Activated gamma-delta T cell treated with Interleukin-2 at 50 U/mL for 16 hours (primary cell): ENCODE measurements at places on chromosomes 5 and 9.

- DNase-seq: no peak
Observed at GRCh38 chr5:82912462-82912861, 164.7 kb downstream of the TMEM167A start.

DNA sequence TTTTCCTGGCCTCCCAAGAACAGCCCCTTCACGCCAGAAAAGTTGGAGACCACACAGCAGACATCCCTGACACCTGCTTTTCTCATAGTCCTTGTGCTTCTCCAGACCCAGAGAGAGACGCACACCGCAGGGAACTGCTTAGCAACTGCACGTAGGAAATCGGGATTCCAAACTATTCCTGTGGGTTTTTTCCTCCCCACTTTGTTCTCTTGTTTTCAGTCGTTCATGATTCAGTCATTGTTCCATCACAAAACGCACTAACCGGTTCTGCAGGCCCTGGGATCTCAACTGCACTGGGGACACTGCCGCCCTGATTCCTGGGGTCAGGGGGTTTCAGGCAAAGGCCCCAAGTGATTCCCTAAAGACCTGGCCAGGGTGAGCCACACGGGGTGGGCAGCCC is 588.0 kb upstream of the KLF4 start:
- DNase-seq: no peak

GRCh38 chr9:133635098-133635497 is 1.1 kb upstream of the DBH start:
- DNase-seq: no peak

GRCh38 chr5:107805824-107806223 is 135.1 kb upstream of the EFNA5 start:
- no peak for DNase-seq

DNA sequence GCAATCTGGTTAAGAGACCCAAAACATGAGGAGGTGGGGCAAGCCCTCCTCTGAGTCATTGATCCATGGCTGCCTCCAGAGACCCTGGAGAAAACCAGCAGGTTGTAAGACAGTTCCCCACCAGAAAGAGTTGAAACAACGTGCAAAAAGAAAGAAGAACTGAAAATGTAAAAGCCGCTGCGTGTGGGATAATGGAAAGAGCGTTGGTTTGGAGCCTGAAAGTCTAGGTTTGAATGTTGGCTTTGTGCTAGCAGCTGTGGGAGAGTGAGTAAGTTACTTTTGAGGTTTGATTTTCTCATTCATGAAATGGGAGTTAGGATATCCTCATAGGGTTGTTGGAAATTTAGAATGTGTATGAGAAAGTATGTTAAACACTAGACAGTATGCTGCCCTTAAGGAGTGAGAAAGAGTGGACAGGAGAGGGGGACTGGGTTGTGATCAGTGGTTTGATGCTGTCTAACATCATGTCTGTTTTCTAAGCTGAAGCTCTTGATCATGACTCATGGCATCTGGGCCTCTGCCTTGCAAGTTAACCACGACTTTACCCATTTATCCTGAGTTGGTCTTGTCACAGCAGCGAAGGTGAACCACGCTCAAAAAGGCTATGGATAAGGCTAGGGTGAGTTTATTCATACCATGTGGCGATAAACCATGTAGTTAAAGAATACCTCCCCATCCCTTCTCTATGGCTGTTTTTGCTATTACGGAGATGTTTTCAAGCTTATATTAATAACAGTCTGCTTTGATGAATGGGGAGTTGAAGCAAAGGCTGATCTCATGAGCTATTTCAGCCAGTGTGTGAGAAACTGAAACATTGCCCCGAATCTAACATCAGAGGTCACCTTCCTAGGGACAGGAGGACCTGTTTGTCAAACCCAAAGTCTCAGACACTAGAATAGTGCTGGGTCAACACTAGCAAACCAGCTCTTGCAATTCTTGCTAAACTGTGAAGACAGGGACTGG is 41.3 kb downstream of the ZNF366 start:
- no peak for DNase-seq

DNA sequence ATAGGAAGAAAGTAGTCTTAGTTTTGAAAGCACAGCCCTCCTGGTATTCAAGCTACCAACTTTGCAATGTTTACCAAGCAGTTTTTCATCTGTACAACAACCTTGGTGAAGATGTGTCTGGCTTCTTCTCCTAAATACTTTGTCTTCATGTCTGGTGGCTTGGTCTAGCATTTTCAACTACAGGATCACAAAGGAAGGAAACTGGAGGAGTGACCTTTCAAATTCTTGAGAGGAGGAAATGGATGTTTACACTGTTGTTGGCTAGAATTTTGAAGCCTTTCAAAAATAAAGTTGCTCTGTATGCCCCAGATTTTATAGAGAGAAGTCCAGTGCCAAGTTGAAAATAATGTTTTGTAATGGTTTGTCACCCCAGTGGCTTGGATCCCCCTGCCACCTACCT is 16.3 kb downstream of the PAM start:
- DNase-seq: no peak

DNA sequence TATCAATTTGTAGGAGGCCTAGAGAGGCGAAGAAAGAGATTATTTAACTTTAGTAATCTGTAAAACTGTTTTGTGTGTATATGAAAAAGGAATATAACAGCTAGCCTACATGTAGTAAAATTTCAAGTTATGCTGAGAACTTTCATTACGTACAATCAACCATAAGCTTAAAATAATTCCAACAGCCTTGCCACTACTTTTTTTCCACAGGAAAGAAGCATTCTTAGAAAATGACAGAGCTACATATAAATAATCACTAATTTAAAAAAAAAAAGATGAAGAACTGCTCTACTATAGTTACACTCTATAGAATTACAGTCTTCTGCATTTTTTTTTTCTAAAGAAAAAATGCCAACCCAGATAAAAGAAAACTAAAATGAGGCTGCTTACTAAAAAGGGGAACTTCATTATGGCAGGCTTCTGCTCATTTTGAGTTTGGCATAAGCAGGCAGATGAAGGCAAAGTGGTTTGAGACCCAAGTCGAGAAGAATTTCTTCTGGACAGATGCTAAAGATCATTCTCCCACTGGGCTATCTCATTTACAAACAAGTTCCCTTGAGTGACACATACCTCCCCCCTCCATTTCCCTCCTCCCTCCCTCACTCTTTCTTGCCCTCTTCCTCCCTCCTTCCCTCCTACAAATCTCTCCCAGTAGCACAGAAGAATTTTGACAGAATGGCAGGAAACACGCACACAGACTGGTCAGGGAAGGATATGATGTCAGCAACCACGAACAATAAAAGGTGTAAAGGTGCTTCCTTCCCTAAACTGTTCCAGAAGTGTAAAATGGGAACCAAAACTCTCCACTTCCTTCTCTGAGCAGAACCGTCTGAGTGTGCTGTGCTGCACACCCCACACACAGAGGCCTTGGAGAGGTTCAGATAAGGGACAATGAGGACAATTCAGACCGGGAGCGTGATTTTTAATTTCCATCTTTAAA is 56.1 kb downstream of the MEF2C start:
- DNase-seq: no peak

DNA sequence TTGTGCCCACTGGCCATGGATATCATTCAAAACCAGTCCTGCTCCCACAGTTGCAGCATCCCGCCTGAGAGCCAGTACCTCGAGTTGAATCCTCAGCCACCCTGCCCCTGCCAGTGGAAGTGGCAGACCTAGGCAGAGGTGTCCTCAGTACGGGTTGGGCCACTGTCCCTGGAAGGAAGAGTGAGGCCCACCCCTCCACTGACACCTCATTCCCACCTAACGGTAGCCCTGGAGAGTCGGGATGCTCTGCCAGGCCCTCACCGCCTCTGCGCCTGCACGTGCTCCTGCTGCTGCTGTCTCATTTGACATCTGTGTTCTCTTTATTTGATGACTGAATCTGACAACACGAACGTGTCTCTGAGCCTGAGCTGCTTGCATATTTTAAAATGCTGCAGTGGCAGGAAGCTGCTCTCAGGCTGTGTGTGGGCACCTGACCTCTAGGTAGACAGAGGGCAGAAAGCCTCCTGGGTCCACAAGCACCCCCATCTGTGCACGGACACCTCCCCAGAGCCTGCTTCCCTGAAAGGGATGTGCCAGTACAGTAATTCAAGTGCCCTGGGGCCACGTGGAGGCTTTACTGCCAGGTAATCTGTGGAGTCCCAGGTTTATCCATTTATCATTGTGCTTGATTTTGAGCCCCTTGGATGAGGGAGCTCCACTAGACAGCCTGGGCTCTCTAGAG is 194.7 kb downstream of the CACNA1B start:
- no peak for DNase-seq

DNA sequence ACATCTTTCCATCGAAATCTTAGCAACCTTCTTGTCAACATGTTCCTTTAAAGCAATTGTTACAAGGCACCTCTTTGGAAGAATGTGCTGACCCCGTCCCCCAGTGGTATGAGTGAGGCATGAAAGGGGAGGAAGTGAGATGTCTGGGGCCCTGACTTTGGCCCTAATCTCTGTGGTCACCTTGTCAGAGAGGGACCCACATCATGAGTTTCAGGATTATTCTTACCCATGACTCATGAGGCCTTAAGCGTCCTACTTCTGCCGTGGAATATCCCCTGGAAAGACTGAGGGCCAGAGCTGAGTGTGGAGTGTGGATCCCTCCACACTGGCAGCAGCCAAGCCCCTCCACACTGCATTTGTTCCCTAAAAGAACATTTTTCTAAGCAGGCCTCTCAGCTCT is 81.2 kb downstream of the FSTL4 start:
- DNase-seq: no peak

- no peak for DNase-seq
Observed at GRCh38 chr5:157917491-157917890, 58.5 kb upstream of the CLINT1 start.

DNA sequence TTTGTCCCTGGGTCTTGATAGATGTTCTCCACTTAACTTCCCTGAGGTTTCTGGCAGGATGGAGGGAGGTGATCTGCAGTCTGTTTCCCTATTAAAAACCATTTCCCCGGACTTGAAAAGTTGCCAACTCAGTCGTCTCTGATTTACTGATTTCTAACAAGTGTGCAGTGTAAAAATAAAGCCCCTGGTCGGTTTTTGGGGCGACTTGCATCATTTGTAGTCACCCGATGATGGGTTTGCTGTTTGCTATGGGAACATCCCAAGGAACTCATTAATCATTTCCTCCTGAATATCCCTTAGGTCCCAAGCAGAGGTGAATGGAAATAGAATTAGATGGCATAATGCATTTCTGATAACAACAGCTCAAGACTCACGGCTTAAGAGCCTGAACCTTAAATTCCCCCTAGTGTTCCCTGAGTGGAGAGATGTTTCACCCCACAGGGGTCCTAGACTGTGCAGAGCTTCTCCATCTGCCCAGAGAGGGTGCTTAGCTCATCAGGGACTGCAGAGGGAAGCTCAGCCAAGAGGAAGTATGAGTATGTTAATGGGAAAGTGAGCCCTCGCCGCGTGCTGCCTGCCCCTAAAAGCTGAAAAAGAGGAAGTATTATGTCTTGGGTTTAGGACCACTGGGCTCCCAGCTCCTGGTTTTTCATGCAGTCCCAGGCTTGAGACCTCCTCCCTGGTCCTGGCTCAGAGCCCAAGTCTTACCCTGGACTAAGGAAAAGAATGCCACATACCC is 115.1 kb upstream of the DAP start:
- DNase-seq: no peak

DNA sequence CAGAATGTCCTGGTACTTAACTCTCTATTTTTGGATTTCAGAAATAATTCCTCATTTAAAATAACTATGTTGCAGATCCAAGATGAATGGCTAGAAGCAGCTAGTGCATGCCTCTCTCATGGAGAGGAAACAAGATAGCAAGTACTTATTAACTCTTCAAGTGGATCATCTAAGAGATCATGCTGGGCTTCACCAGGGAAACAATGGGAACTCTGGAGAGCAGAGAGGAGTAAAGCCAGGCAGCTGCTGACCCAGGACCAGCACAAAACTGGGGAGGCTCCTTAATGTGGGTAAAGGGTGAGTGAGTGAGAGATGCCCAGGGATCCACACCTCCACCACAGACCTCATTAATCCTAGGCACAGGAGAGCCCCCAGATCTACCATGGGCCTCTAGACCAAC is 897.8 kb upstream of the ACO1 start:
- no peak for DNase-seq

DNA sequence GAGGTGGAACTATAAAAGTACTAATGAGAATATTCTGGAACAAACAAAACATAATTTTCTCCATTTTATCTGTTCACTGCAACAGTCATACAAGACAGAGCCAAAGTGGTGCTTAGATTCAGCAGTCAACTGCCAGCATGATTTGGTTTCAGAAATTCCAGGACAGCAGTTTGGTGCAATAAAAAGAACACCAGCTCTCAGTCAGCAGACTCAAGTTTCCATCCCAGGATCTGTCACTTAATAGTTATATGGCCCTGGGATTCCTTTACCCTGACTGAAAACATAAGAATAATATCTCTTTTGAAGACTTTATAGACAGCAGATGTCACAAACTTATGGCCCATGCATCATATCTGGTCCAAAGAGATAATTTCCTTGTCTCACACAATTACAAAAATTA is 92.8 kb upstream of the RASEF start:
- no peak for DNase-seq

DNA sequence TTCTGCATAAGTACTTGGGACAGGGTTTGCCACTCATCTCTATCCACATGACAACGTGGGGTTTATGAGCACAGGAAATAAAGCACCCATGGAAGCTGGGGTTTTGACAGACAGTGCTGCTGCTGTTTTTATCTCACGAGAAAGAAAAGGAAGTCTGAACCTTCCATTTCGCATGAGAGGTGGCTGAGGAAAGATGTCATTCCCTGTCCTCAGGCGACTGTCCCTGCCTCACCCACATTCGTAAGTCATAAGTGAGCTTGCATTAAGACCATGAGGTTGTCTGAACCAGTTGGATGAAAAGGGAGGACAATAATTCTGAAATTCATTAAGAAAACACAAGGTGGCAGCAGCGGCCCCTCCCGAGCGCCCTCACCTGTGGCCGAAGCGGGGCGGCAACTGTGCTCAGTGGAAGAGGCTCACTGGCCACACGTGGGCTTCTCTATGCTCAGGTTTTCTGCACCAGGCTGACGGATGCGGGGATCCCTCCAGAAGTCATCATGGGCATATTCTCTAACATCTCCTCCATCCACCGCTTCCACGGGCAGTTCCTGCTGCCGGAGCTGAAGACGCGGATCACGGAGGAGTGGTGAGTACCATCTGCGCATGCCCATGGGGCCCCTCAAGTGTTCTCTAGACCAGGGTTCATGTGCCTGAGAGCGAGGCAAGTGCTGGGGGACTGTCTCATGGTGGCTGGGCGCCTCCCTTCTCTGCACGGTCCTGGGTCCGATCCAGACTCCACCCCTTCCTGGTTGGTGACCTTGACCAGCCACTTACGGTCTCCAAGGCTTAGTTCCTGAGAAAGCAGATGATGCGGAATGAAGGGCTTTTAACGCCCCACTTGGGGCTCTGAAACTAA is 54.7 kb upstream of the SUSD3 start:
- DNase-seq: peak; percentile 62

- DNase-seq: no peak
Observed at GRCh38 chr9:35935755-35936509, 22.0 kb downstream of the OR2S2 start.

- no peak for DNase-seq
Observed at GRCh38 chr5:177124486-177124991, 9.0 kb upstream of the NSD1 start.

- no peak for DNase-seq
Observed at GRCh38 chr5:159762921-159763320, 153.4 kb upstream of the ADRA1B start.
